ENCODE measurements at places on chromosomes 7 and 10.

- DNase-seq: no peak
Measured at GRCh38 chr10:102120991-102121738, 997 bp upstream of the LDB1 start.

DNA sequence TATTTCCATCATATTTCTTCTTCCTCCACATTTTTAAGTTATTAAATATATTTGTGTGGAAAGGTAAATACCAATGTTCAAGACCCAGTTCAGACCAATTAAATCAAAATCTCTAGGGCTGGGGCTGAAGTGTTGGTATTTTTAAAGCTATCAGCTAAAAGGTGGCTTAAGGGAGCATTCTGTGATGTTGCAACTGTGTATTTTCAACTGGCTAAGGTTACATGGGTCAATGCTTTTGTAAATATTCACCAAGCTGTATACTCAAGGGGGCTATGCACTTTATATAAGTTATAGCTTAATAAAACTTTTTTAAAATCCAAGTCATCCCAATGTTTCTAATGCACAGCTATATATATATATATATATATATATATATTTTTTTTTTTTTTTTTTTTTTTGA is 316.9 kb upstream of the GRM3 start:
- DNase-seq: no peak

GRCh38 chr7:80105701-80106408 is 28.8 kb upstream of the GNAI1 start:
- DNase-seq: no peak

GRCh38 chr10:33921970-33922605 is 587.6 kb upstream of the NRP1 start:
- DNase-seq: no peak

DNA sequence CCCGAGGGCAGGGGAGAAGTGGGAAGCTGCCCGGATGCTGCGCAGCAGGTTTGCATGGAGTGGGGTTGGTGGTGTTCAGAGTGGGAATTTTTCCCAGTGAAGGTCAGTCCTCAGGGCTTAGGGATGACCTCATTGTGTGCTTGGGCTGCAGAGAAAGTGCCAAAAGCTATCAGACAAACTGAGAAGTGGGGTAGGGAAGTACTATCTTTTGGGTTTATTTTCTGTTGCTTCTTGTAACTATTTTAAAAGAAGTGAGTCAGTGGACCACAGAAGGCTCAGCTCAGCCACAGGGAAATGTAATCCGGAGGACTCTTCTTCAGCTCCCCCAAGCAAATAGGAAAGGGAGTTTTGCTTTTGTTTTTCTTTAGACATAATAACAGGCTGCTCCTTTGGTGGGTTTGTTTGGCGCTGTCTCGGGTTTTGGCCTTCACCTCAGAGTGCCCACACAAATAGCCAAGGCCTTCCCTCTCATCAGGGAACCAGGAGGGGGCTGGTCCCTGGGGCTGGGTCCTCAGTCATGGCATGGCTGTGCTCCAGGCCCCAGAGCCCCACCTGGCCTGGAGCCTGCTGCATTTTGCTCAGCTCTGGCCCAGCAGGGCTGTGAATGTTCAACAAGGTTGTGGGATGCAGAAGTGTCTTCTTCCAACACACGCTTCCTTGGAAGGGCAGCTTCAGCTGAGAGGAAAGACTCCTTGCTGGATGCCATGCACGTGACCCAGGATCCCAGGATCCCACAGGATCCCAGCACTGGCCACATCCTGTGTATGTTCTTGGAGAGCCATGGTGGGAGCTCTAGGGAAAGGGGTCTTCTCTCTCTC is 5.4 kb upstream of the FAM170B start:
- no peak for DNase-seq

All from activated T-helper 1 cell treated with anti-CD3 and anti-CD28 coated beads, Interleukin-12 subunit alpha, Interleukin-12 subunit beta, Interleukin-2, Interleukin-4 antibody, amounts not matched to agents 30 ng/mL and 10 ng/mL and 1 ng/mL, durations not matched to agents 14 hours and 24 hours and 36 hours (primary cell).